Peyer's patch (tissue), 4 donors: ENCODE measurements at places on chromosomes 2 and 18. TPM values are rescaled to one million over a fixed set of nuclear protein-coding genes. Genes with fewer than 3 reads are reported as not detected.
A peak's percentile ranks its signal among the peaks of the same experiment; 100 is the strongest.

- no peaks in the 10 kb centered on the region for H3K4me1 ChIP-seq
- H3K36me3 ChIP-seq, result no peaks in the 10 kb centered on the region
- no peak for DNase-seq
- H3K27me3 ChIP-seq, result no peaks in the 10 kb centered on the region
Measured at GRCh38 chr2:224595518-224595917, 10.4 kb upstream of the CUL3 start.

- no peak overlapping the region for H3K4me3 ChIP-seq
- no peaks in the 10 kb centered on the region for H3K4me1 ChIP-seq
- no peak for DNase-seq
- H3K36me3 ChIP-seq, result no peaks in the 10 kb centered on the region
Measured at GRCh38 chr2:167575276-167575675, 672.1 kb downstream of the STK39 start.

- DNase-seq, result no peak
- no peaks in the 10 kb centered on the region for H3K27me3 ChIP-seq
- H3K4me1 ChIP-seq, result peaks cover 35% of the 10 kb centered on the region
- H3K36me3 ChIP-seq, result no peaks in the 10 kb centered on the region
- H3K27ac ChIP-seq, result peak overlapping the region; percentile 37
- H3K4me3 ChIP-seq, result no peak overlapping the region
Measured at GRCh38 chr2:85411405-85411748, 1.2 kb upstream of the CAPG start.

Gene TMEM150A
- total RNA-seq, result 7.5 TPM

Gene SLC35F5
- total RNA-seq, result 49.5 TPM
